ENCODE measurements at places on chromosomes 1 and 21. TPM values are rescaled to one million over a fixed set of nuclear protein-coding genes. Genes with fewer than 3 reads are reported as not detected.
A peak's percentile ranks its signal among the peaks of the same experiment; 100 is the strongest.

The ITLN2 gene
- total RNA-seq, result not detected

The MYBPH gene
- total RNA-seq, result not detected

The MPC2 gene
- total RNA-seq, result 36.9 TPM

GRCh38 chr1:3181956-3182355 lies 113.0 kb downstream of the PRDM16 start:
- no peak for DNase-seq
- H3K36me3 ChIP-seq, result no peaks in the 10 kb centered on the region
- no peaks in the 10 kb centered on the region for H3K4me1 ChIP-seq
- peaks cover 2% of the 10 kb centered on the region for H3K27me3 ChIP-seq

GRCh38 chr1:159936273-159936904 lies 9.0 kb downstream of the IGSF9 start:
- H3K36me3 ChIP-seq, result no peaks in the 10 kb centered on the region
- H3K27me3 ChIP-seq, result peaks cover 16% of the 10 kb centered on the region
- DNase-seq, result peak; percentile 76
- no peak overlapping the region for H3K27ac ChIP-seq

DNA sequence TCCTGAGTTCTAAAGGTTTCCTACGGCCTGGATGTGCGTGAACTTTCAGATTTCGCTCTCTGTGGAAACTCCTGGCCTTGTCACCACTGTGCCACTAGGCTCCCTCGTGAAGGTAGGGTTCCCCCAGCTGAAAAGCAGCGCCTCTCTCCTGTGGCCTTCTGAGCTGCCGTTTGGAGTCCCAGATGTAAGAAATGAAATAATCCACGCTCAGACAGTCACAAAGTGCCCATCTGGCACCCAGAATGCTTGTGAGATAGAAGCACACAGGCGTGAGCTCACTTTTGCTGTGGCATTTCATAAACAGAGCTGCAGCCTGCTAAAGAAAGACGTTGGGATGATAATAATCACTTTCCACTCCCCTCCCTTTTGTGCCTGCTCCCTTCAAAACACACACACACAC lies 65.8 kb downstream of the LMO4 start:
- no peaks in the 10 kb centered on the region for H3K4me1 ChIP-seq
- no peak overlapping the region for H3K27ac ChIP-seq
- peaks cover 13% of the 10 kb centered on the region for H3K27me3 ChIP-seq
- DNase-seq, result no peak
- H3K36me3 ChIP-seq, result peaks cover 1% of the 10 kb centered on the region

DNA sequence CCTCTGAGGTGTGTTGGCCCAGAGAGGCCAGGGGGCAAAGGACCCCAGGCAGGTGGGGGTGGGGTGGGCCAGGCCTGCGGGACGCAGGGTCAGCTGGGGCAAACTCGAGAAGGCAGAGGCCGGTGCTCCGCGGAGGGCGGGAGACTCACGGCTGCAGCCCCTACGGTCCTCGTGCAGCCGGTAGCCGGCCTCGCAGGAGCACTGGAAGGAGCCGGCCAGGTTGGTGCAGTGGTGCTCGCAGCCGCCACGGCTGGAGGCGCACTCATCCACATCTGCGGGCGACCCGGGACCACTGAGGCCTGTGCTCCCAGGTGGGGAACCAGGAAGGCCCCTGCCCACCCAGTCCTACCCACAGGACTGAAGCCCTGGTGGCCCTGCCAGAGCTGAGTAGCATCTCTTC lies 55.3 kb downstream of the ARHGEF16 start:
- H3K27me3 ChIP-seq, result no peaks in the 10 kb centered on the region
- H3K36me3 ChIP-seq, result no peaks in the 10 kb centered on the region
- H3K27ac ChIP-seq, result no peak overlapping the region
- H3K4me3 ChIP-seq, result no peak overlapping the region

DNA sequence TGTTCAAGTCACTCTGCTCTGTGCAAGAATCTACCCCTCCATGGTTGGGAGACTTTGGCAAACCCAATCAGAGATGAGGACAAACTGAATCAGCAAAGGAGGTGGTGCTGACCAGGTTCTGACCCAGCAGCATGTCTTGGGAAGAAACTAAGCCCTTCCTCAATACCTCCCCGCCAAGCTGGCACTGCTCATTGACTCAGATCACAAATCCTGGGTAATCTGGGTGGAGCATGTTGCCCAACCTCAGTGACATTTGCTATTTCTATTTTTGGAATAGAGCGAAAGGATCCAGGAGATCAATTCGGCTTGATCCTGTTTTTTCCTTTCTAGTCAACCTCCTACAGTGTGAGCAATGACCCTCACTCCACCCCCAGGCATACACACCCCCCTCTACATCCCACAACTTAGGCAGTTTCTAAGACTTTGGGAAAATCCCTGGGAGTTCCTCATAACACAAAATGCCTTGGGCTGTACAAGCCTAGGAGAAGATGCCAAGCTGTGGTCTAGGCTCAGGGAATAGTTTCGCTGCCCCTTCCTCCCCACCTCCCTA lies 166.8 kb upstream of the KCNJ6 start:
- H3K4me3 ChIP-seq, result no peak overlapping the region
- H3K27ac ChIP-seq, result no peak overlapping the region
- peaks cover 2% of the 10 kb centered on the region for H3K27me3 ChIP-seq
- no peaks in the 10 kb centered on the region for H3K4me1 ChIP-seq
- no peak for DNase-seq

DNA sequence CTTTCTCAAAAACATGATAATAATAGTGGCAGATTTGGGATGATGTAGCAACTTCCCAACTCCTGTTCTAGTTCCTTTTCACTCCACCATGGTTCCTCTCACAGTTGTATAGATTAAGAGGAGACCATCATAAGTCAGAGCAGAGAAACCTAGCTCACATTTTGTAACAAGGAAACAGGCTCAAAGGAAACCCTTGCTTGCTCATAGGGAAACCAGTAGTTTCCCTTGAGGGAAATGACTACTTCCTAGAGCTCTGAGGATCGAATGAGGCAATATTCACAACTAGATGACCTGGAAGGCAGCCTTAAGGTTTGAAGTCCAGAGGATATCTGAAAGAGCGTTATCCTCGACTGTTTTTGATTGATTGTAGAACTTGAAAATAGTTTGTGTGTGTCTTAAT lies 76.1 kb upstream of the C8B start:
- no peak for DNase-seq
- H3K27ac ChIP-seq, result no peak overlapping the region
- no peaks in the 10 kb centered on the region for H3K4me1 ChIP-seq
- H3K36me3 ChIP-seq, result no peaks in the 10 kb centered on the region

DNA sequence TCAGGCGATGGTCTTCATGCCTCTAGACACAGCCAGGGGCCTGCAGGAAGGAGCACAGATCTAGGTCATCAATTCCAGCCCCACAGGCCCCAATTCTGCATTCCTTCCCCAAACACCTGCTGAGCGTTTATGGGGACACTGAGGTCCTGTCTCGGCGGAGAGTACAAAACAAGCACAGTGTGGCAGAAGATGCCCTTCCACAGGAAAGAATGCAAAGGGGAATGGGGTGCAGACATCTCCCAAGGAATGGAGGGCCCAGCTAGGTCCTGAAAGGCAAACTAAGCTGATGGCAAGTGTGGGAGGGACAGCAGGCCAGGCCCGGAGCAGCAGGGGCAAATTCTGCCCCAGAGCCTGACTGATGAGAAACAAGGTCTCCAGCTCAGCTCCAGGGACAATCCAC lies 3.5 kb upstream of the S100A8 start:
- H3K4me3 ChIP-seq, result no peak overlapping the region
- no peaks in the 10 kb centered on the region for H3K4me1 ChIP-seq
- no peak for DNase-seq
- no peak overlapping the region for H3K27ac ChIP-seq
- H3K36me3 ChIP-seq, result no peaks in the 10 kb centered on the region

All from activated T-helper 1 cell treated with anti-CD3 and anti-CD28 coated beads, Interleukin-12 subunit alpha, Interleukin-12 subunit beta, Interleukin-2, Interleukin-4 antibody, amounts not matched to agents 30 ng/mL and 10 ng/mL and 1 ng/mL, durations not matched to agents 14 hours and 24 hours and 36 hours (primary cell).